ENCODE measurements at places on chromosomes 16 and 17.

DNA sequence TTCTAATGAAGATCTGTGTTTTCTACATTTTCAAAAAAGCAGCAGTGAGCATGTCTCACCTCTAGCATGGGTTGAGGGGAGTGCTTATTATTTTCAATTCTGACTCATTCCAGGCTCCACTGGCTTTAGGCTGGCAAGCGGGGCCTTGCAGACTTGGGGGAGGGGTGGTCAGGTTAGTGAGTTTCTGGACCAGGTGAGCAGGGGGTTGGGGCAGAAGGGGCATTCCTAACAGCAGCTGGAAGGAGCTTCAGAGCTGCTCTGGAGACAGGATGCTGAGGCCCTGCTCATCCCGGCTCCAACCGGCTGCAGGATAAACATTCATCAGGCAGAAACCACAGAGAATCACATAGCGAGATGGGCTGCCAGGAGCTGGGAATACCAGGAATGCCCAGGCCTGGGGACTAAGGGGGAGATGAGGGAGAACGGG, 10.5 kb upstream of the KRT19 start:
- DNase-seq, result no peak

DNA sequence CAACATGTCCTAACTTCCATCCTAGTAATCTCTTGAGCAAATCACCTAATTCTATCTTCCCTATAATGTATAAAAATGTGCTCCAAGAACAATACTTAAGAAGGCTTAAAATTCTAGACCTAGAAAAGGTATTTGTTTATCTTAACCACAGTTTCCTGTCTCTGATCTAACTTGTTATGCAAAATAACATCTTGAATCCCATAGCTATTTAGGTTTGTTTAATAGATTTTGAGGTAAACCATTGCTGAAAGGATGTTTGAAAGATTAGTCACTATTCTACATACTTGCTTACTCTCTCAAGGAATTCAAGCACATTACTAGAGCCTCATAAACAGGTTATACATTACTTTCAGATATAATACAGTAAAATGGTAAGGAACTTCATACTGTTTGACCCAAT, 13.0 kb downstream of the CA10 start:
- no peak for DNase-seq

GRCh38 chr17:12998461-12998860, 19.4 kb downstream of the ELAC2 start:
- no peak for DNase-seq

DNA sequence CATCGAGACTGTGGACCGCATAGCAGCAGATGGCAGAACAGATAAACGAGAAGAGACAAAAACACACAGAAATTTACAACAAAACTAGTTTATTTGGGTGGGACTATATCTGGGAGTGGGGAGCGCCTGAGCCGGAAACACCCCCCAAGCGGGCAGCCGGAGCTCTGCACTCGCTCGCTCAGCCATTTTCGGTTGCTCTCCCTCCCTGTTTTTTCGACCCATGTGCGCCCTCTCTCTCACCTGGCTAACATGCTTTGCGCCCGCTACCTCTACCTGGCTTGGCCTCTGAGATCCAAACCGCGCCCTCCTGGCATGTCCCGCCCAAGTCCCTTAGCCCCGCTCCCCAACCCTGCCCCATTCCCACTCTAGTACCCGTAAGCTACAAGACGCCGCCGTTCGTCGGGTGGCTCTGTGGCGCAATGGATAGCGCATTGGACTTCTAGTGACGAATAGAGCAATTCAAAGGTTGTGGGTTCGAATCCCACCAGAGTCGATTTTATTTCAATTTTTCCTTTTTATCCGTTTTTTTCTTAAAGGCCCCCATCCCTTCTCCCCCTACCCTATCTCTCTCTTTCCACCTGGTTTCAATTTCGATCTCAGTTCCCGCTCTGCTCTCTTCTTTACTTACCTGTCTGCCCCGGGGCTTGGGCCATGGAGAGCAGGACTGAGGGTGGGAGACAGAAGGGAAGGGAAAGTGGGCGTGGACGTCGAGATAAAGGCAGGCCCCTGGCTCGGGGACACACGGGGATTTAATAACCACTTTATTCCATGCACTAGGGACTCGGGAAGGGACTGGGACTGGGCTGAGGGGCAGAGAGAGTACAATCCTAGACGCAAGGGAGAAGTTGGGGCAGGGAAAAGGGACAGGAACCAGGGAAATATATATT, 2.4 kb upstream of the ALOXE3 start:
- DNase-seq, result peak; percentile 90

- no peak for DNase-seq
Measured at GRCh38 chr17:163514-164098, 17.8 kb downstream of the DOC2B start.

GRCh38 chr17:52158450-52159042, at the start of gene CA10:
Gene CA10, minus strand, starts transcription at chr17:52158714.
- DNase-seq, result no peak

DNA sequence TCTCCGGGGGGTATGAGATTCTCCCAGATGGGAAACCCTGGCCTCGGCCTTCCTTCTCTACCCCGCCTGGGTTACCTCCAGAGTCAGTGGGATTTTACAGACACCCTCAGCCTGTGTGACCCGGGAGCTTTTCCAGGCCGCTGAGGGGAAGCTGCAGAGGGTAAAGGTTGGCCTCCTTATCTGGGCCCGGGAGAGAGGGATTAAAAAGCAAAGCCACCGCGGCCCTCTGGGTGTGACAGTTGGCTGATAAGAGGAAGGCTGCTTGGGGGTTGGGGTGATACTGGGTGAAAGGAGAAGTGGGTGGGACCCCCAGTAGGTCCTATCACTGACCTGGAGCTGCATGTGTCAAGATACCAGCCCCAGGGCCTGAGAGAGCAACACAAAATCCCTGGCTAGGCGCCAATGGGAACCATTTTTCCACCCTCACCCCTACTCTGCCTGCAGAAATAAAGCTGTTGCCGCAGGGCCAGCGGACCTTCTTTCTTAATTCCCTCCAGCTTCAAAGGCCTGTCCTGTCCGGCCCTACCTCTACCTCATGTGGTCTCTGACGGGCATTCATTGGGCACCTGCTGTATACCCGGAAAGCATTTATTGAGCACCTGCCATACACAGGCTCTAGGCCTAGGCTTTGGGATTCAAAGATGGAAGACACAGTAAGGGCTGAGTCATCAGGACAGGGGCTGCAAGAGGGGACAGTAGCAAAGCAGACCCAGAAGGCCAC, 77.6 kb upstream of the GSE1 start:
- DNase-seq, result peak; percentile 97

GRCh38 chr16:21663889-21664647, at the start of gene OTOA:
Gene OTOA, plus strand, starts transcription at chr16:21663968. Its CDS starts 14,547 bp downstream, at chr16:21678515.
- no peak for DNase-seq

DNA sequence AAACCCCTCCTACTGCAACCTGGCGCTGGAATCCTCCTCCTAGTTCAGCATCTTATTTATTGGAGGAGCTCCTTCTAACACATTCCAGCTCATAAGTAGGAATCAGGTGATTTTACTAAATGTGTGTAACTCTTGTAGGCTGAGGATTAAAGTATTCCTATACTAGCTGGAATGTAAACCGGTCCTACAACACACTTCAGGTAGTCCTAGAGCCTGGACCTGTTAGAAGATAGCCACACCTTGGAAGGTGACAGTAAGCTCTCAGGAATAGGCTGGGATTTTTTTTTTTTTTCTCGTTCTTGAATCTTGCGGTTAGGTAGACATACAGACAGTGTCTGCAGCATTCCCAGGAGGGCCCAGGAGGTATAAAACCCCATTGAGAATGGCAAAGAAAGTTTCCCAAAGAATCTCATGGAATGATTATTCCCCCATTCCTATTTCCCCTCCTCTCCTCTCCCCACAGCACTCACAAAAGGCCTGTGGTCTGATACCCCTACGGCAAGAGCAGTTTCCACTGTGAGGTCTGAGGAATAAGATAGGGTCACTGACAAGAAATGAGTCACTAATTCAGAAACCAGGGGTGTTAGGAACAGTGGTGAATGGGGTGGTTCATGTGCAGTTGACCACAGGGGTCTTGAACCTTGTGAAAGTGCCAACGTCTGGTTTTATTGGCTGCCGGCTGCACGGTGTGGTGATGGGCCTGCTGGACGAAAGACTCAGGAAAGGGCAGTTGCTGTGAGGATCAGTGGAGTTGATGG, 267.1 kb downstream of the UTP18 start:
- no peak for DNase-seq
